ENCODE measurements at places on chromosomes 4 and X.

GRCh38 chr4:1656986-1657385 is 27.1 kb downstream of the FAM53A start:
- no peak for DNase-seq

DNA sequence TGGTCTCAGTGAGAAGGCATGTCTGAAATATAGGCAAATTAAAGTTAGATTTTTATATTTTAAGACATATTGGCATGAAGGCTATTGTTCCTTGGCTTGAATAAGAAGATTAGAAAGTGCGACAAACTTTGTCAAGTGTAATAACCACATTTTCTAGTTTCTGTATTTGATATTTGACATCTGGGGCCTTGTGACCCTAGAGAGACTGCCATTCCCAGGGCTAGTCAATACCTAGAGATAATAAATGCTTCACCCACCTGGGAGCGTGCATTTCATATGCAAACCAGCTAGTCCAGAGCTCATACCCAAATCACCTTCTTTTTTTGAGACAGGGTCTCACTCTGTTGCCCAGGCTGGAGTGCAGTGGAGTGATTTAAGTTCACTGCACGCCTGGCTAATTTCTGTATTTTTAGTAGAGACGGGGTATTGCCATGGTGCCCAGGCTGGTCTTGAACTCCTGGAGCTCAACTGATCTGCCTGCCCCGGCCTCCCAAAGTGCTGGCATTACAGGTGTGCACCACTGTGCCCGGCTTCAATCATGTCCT is 62.6 kb downstream of the COQ2 start:
- DNase-seq, result no peak

DNA sequence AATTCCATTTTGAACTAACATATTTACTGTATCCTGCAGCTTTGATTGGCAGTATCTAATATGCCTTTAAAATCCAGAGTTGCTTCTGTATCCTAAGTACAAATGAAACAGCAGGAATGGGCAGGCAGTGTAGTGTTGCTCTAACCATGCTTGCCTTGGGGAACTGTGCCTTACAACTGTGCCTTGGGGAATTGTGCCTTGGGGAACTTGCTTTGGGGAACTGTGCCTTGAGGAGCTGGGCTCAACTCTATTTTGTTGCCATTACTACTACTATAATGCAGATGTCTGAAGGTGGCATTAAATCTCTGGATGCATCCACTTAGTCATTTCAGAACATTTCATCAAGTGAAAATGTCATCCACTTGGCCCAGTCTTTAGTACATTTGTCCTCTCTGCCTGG is 6.9 kb downstream of the CXCL3 start:
- DNase-seq, result no peak

GRCh38 chr4:106659371-106659770 is 290.8 kb upstream of the GIMD1 start:
- no peak for DNase-seq

GRCh38 chr4:58209001-58209400 is 1098.8 kb upstream of the IGFBP7 start:
- no peak for DNase-seq

DNA sequence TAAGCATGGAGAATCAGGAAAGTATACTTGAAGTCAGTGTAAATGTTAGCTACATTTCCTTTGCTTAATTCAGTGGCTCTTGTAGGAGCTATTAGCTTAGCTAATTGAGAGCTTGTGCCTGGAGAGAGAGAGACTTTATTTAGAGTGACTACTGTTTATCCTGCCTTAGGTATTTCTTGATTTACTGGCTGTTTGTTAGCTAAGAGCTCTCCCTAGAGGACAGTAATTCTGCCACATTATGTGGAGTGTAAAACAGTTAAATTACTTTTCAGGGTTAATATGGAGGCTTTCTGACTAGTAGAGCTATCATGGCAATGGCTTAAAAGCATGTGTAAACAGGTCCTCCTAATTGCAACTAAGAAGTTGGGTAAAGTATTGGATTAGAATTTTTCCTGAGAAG is 306.5 kb upstream of the TECRL start:
- DNase-seq, result no peak

DNA sequence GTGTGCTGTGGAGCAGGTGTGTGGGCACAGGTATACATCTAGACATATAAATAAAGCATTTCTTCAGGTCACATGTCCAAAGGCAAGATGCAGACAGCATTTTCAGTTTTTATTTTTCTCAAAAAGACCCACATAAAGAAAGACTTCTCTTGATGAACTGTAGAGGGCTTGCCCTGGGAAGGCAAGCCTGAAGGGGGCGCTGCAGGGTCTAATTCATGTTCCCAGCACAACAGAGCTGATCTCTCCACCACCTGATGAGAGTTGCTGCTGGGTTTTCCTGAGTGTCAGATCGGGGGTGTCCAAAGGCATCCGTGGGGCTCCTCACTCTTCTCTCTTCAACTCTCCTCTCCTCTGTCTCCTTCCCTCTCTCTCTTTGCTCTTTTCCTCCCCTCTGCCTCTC is 26.6 kb downstream of the ADRA2C start:
- DNase-seq, result no peak

DNA sequence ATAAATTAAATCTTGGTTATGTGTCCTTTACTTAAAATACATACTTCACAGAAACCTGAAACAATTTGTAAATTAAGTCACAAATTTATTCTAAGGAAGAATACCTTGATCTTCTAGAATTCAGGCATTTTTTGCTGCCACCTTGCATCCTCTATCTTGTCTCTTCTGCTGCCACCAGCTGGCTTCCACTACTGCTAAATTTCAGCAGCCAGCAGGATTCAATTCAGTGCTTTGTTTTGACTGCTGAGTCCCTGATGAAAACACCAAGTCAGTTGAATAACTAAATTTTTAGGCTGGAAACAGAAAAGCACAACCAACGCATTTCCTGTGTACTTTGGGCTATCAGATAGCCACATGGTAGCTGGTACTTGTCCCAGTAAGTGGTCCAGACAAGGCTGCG is 2.4 kb upstream of the MBTPS2 start:
- DNase-seq, result no peak

DNA sequence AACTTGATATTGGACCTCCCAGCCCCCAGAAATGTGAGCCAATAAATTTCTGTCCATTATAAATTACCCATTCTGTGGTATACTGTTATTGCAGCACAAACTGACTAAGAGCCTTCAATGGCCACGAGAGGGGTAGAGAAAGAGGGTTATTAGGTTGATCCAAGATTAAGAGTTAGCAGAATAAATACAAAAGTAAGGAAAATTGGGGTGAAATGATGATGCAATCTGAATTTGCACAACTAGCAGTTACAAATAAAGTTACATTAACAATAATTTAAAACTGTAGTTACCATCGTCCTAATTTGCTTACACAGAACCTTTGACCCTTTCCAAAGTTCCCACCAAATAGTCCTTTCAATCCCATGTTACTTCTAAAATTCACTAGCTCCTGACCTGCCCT is 54.2 kb downstream of the F8 start:
- DNase-seq, result no peak

Measured in AG04449 (cell line).